ENCODE measurements at places on chromosomes 7 and 10.
A peak's percentile ranks its signal among the peaks of the same experiment; 100 is the strongest.

GRCh38 chr7:128913870-128914565, 3.5 kb upstream of the KCP start:
- DNase-seq: no peak

- DNase-seq: no peak
Measured at GRCh38 chr10:77226853-77227565, 410.6 kb downstream of the KCNMA1 start.

DNA sequence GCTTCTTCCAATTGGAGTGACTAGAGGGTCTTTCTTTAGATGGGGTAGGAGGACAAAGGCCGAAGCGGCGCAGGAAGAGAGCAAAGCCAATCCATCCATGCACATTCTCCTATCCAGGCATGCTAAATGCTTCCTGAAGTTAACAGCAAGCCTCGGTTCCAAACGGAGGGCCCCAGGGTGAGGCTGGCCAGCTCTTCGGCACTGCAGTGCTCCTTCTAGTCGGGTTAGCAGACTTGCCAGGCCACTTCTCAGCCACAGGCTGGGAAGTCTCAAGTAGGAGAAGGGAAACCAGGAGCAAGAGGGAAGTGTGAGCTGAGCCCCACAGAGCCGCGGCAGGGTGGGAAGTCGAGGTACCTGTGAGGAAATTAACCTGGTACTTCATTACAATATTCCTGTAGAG, 253.8 kb upstream of the INHBA start:
- no peak for DNase-seq

- no peak for DNase-seq
Measured at GRCh38 chr7:36526863-36527548, 137.3 kb downstream of the ANLN start.

DNA sequence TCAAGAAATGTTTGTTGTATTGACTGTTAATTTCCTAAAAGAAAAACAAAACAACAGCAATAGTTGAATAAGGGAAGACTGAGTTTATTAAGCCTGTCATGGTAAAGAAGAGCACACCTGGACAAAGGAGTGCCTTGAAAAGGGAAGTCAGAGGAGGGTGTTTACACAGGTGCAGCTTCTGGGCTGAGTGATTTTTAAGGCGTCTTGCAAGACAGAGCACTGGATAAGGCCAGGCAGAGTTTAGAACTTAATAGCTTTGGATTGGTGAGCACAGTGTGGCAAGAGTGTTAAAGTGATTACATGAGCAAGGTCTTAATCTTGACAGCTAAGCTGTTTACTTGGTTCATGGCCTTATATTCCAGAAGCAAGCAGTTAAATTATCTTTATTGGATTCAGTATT, 423.2 kb downstream of the CNTNAP2 start:
- DNase-seq: no peak

DNA sequence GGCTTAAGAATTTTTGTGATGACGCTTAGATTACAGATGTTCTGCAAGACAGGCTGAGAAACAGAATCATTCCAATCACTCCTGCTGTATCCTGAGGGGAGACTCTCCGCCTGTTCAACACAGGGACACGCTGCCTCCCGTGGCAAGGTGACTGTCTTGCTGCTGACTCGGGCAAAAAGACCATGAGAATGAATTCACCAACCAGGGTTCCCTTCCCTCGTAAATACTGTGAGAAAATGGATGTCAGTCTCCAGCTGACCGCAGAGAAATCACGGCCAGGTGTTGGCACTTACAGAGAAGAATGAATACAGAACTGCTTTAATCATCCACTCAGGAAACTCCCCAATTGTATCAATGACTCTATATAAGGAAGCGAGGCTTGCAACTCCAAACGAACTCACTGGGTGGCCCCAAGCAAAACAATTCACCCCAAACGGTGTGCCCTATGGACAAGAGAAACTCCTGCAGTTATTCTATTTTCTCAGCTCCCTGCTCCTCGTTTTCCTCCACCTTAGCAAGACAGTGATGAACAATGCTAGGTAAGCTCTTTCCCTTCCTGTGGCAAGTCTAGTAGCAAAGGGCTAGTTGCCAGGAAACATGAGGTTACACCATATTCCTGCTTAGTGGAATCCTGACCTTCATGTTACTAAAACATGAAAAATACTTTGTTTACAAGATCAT, 22.8 kb downstream of the GNA12 start:
- DNase-seq: no peak

- DNase-seq: no peak
Measured at GRCh38 chr10:70748305-70748704, 36.9 kb downstream of the TBATA start.

- DNase-seq: no peak
Measured at GRCh38 chr10:12748186-12748585, 253.3 kb downstream of the CCDC3 start.

DNA sequence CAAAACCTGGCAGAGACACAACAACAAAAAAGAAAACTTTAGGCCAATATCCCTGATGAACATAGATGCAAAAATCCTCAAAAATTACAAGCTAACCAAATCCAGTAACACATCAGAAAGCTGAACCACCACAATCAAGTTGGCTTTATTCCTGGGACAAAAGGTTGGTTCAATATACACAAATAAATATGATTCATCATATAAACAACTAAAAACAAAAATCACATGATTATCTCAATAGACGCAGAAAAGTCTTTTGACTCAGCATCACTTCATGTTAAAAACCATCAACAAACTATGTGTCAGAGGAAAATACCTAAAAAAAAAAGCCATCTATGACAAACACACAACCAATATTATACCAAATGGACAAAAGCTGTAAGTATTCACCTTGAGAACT, 283.5 kb downstream of the THSD7A start:
- DNase-seq: no peak

GRCh38 chr7:121084256-121084655, 95.7 kb downstream of the CPED1 start:
- no peak for DNase-seq

DNA sequence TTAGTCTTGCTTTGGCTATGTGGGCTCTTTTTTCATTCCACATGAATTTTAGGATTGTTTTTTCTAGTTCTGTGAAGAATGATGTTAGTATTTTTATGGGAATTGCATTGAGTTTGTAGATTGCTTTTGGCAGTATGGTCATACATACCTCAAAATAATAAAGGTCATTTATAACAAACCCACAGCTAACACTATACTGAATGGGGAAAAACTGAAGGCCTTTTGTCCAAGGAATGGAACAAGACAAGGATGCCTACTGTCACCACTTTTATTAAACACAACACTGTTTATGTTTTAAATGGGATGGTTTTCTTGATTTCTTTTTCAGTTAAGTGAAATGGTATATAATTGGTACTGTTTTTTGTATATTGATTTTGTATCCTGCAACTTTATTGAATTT, 84.3 kb downstream of the CCDC7 start:
- DNase-seq: no peak

DNA sequence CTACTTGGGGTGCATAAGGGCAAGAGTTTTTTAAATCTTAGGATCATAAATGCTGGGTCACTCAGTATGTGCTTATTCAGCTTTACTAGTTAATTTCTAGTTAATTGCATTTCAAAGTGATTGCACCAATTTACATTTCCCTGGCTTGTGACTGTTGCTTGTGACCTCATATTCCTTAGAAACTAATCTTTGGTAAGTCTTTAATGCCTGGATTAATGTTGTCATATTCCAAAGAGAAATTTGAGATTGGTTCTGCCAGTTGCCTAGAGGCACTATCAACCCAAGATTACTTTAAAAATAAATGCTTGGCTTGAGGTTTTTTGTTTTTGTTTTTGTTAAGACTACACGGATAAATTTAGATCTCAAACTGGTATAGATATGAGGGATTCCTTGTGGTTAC, 103.1 kb downstream of the ANK3 start:
- DNase-seq: no peak

DNA sequence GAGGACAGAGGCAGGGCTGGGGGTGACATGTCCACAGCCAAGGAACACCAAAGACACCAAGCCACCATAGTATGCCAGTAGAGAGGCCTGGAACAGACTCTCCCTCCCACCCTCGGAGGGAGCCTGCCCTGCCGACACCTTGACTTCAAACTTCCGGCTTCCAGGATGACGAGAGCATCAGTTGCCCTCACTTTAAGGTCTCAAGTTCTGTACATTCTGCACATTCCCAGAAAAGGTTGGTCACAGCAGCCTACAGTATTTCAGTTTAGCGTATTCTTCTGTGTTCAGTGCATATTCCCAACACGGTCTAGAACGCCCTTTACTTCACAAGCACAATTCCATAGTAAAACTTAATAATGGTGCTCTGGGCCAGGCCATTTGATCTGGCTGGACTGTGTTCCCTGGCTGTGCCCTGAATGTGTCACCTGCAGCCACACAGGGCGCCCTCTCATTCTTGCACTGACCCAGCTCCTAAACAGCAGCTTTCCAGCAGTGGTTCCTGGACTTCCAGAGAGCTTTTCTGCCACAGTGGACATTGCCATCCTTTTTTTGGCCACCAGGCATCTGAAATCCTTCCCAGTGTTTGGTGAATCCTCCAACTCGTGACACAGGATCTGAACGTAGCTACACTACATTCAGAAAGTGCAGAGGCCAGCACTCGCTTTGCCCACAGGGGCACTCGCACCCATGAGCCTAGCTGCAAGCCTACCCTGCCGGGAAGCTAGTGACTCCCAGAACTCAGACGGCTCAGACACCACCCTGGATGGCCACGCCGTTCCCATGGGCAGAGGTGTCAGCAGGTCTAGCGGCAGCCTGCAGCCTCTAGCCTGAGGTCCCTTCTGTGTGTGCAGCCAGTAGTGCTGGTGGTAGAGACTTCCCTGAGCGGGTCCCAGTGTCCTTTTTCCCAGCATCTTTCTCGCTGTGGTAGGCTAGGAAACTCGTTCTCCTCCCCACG, 36.4 kb upstream of the INSIG1 start:
- no peak for DNase-seq

DNA sequence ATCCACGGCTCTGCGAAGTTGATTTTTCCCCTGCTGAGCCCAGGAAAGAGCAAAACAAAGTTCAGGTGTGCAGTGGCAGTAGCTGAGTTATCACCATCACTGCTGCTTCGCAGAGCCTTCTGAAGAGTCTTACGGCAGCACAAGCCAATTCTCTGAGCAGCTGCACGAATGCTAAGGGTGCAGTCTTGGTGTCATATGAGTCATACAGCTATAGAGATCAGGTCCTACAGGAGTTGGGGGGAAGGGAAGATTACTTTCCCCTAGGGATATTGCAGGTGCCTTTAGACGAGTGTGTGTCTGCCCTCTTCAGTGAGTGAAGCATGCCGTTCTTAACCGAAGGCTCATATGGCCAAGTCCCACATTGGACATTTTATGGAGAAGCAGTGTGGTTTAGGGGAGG, 227.8 kb downstream of the CELF2 start:
- no peak for DNase-seq

- DNase-seq: peak; percentile 20
Measured at GRCh38 chr10:43395571-43396060, 13.4 kb downstream of the HNRNPF start.

DNA sequence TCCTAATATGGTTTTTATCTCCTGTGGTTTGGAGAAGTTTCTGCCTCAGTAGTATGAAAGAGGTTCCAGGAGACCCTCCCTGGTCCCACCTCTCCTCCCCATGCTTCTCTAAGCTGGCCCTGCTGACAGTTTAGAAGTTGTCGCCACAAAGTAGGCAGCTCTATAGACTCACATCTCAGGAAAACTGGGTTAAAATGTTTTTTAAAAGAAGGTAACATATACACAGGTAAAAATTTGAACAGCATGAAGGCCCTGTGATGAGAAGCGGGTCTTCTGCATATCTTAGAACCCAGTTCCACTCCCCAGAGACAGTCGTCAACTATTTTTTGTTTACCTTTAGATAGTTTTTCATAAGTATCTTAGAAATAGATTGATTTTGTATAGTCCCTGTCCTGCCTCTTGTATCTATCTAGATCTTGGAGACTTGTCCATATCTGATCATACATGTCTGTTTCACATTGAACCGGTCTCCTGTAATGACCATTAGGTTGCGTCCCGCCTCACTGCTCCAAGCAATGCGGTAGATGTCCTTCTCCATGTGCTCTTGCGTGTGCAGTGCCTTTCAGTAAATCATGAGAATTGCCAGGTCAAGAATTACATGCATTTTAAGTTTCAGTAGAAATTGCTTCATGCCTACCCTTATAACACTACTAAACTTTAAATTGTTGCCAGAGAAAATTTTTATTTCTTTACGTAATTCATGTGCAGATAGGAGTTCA, 2.2 kb downstream of the DUSP5 start:
- DNase-seq: no peak

GRCh38 chr7:111532625-111533024, 29.7 kb downstream of the IMMP2L start:
- DNase-seq: no peak

- DNase-seq: no peak
Measured at GRCh38 chr10:52956861-52957260, 184.3 kb upstream of the MBL2 start.

DNA sequence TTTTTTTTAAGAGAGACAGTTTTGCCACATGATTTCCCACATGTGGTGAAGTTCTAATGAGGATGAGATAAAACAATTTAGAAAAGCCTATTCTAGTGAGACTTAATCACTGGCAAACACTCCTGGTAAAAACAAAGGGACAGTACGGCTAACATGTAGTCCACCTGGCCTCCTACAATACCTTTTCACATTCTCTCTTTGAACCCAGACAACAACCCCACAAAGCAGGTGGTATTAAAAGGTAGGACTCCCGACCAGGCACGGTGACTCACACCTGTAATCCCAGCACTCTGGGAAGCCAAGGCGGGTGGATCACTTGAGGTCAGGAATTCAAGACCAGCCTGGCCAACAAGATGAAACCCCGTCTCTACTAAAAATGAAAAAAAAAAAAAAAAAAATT, 12.4 kb downstream of the PARD3 start:
- no peak for DNase-seq

- no peak for DNase-seq
Measured at GRCh38 chr7:108112683-108113082, 17.5 kb downstream of the LAMB4 start.

DNA sequence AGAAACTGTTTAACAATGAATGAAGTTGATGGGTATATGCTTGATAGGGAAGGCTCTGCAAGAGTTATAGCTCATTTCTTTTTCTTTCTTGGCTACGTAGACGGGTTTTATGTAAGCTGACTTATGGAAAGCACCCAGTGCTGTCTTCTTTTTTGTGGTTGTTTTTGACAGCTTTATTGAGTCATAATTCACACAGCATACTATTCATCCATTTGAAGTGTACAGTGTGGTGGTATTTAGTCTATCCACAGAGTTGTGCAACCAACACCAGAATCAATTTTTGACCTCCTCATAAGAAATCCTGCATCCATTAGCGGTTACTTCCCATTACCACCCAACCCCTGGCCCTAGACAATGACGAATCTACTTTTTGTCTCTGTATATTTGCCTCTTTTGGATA, 240.6 kb upstream of the KIAA1217 start:
- DNase-seq: no peak

- DNase-seq: no peak
Measured at GRCh38 chr10:124000792-124001201, 92.6 kb downstream of the CHST15 start.

- DNase-seq: no peak
Measured at GRCh38 chr7:68364886-68365625, 1233.2 kb upstream of the AUTS2 start.

DNA sequence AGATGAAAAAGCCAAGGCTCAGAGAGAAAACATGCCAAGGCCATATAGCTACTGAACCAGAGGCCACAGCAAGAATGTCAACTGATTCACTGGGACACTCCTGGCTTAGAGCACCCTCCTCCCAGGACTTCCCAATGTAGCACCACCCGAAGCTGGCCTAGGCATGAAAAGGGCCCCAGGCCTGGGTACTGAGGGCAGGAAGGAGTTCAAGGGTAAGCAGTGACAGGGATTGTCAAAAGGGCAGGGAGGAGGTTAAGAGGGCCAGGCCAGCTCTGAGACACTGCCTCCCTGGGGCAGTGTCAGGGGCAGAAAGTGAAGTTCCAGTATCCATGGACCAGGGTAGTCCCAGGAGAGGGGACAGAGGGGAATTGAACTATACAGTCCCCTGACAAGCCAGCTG, 57.8 kb downstream of the FRMPD2 start:
- DNase-seq: no peak
